Upper lobe of left lung (tissue), 6 donors: ENCODE measurements at places on chromosomes 2 and 18. TPM values are rescaled to one million over a fixed set of nuclear protein-coding genes. Genes with fewer than 3 reads are reported as not detected.

- H3K4me3 ChIP-seq, result no peak overlapping the region
- no peak overlapping the region for H3K27ac ChIP-seq
- H3K4me1 ChIP-seq, result no peaks in the 10 kb centered on the region
- DNase-seq, result no peak
- no peaks in the 10 kb centered on the region for H3K27me3 ChIP-seq
Measured at GRCh38 chr18:13703899-13704298, 22.5 kb downstream of the FAM210A start.

DNA sequence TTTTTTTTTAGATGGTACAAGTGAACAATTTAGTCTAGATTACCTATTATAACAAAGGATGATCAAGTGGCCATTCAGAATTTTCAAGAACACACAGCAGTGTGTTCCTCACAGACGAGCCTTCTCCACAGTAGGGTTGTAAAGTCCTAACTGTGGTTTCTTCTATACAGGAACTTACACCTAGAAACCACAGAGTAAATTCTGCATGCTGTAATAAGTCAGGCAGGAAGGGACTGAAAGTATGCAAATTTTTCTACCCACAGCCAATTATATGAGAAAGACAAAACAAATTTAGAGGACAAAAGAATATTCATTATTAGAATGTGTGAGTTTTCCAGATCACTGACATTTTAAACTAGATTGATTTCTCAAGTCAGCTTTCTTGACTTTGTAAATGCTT lies 99.5 kb downstream of the RBMS1 start:
- no peaks in the 10 kb centered on the region for H3K27me3 ChIP-seq
- H3K27ac ChIP-seq, result no peak overlapping the region
- no peaks in the 10 kb centered on the region for H3K36me3 ChIP-seq
- H3K4me1 ChIP-seq, result peaks cover 72% of the 10 kb centered on the region
- no peak for DNase-seq

DNA sequence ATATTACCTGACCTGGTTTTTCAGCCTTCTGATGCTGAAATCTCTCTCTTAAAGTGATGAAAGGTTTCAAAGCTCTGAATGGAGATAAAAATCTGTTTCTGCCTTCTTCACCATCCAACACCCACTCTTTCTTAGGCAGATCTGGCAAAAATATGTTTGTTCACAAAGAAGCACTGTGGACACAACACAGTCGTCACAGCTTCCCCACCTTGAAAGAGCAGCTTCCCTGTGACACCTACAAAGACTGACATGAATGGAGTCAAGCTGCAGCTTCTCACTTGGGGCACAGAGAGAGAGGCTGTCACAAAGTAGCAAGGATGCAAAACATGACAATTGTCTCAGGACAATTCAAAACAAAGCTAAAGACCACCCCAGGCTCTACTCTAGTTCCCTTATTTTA lies 86.5 kb downstream of the ICOS start:
- H3K4me1 ChIP-seq, result peaks cover 5% of the 10 kb centered on the region
- H3K4me3 ChIP-seq, result no peak overlapping the region
- H3K36me3 ChIP-seq, result no peaks in the 10 kb centered on the region

DNA sequence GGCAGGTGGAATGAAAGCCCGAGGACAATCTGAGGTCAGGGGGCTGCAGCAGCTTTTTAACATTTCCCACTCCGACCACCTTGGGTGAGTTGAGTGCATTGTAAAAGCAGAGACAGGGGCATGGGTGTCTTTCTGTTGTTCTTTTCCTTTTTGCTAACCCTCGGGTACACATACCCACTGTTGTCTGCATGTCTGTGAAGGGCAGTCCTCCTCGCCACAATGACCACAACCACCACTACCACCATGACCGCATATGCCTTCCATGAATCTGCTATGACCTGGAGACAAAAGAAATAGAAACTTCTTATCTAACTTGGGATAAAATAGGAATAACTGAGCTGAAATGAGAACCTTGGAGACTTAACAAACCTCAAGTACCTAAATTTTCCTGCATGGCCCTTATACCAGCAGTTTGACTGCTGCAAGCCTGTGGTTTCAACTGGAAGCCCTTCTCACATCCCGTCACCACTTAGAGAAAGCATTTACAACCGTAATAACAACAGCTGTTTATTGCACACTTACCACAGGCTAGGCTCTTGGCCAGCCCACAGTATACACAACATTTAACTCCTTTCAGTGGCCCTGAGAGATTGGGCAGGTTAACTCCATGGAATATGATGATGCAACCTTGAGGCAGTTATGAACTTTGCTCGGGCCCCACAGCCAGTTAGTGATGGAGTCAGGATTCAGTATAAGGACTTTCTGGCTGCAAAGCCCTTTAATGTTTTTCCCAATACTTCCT lies 80.3 kb downstream of the GYPC start:
- no peaks in the 10 kb centered on the region for H3K36me3 ChIP-seq
- H3K4me3 ChIP-seq, result no peak overlapping the region
- no peak for DNase-seq
- H3K4me1 ChIP-seq, result no peaks in the 10 kb centered on the region

- no peaks in the 10 kb centered on the region for H3K27me3 ChIP-seq
- DNase-seq, result no peak
- H3K27ac ChIP-seq, result no peak overlapping the region
- H3K4me3 ChIP-seq, result no peak overlapping the region
- H3K36me3 ChIP-seq, result no peaks in the 10 kb centered on the region
Measured at GRCh38 chr2:167637741-167638140, 609.7 kb downstream of the STK39 start.

DNA sequence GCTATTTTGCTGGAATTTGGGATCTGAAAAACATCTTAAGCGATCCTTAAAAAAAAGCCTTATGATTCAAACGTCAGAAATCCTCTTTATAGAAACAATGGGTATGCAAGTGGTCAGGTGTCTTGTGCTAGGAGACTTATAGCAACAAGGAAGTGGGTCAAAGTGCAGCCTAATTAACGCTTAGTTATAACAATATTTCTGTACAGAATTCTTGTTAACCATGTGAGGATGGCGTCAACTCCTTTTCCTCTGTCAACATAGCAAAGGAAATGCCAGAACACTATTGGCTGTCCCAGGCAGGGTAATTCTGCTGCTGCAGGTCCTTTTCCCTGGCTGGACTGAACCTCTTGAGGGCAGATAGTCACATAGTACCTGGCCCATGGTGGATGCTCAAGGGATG lies 189.4 kb downstream of the MSH2 start:
- H3K4me3 ChIP-seq, result no peak overlapping the region
- no peaks in the 10 kb centered on the region for H3K36me3 ChIP-seq
- no peak overlapping the region for H3K27ac ChIP-seq
- H3K4me1 ChIP-seq, result no peaks in the 10 kb centered on the region
- no peak for DNase-seq

DNA sequence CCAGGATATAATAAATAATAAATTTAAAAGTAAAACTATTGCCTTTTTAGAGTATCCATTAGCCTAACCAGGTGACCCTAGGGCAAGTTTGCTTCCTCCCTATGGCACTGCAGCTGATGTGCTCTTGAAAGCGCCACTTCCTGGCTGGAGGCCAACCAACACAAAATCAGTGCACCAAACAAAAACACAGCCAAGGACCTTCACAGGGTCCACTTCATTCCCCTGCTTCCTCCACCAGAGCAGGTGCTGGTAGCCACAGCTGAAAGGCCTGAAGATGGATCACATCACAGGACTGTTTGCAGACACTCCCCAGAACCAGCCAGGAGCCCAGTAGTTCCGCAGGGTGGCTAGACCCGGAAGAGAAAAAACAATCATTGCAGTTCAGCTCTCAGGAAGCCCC lies 108.8 kb downstream of the TWIST2 start:
- no peak for DNase-seq
- H3K27ac ChIP-seq, result no peak overlapping the region
- no peaks in the 10 kb centered on the region for H3K27me3 ChIP-seq

DNA sequence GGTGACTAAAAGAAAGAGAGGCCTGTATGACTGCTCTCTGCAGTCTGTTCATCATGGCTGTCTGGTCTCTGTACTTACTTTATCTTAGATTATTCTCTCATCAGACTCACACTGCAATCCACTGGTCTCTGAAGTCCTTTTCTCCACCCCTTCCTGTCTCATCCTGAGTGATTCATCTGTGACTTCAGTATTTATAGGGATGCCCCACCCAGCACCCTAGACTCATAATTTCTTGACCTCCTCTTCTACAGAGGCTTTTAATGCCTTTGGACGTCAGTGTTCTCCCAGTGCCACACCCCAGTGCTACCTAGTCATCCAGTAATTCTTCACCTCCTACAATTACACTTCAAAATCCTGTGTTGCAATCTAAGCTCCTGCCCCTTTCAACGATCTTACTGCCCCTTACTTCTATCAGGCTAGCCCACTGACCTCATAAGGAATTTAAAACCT lies 14.9 kb upstream of the ITPRID2 start:
- no peak overlapping the region for H3K4me3 ChIP-seq
- H3K4me1 ChIP-seq, result no peaks in the 10 kb centered on the region
- no peaks in the 10 kb centered on the region for H3K27me3 ChIP-seq
- H3K36me3 ChIP-seq, result no peaks in the 10 kb centered on the region
- no peak overlapping the region for H3K27ac ChIP-seq

DNA sequence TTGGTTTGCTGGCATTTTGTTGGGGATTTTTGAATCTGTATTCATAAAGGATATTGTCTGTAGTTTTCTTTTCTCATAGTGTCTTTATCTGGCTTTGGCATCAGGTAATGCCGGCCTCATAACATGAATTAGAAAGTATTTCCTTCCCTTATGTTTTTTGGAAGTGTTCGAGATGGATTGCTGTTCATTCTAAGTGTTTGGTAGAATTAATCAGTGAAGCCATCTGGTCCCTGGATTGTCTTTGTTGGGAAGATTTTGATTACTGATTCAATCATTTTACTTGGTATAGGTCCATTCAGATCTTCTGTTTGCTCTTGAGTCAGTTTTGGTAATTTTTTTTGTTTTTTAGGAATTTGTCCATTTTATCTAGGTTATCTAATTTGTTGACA lies 22.3 kb downstream of the KIAA1328 start:
- H3K27ac ChIP-seq, result no peak overlapping the region
- H3K27me3 ChIP-seq, result no peaks in the 10 kb centered on the region
- no peaks in the 10 kb centered on the region for H3K4me1 ChIP-seq
- no peak for DNase-seq
- H3K36me3 ChIP-seq, result peaks cover 3% of the 10 kb centered on the region
- no peak overlapping the region for H3K4me3 ChIP-seq

- H3K27me3 ChIP-seq, result no peaks in the 10 kb centered on the region
- no peak overlapping the region for H3K4me3 ChIP-seq
- no peaks in the 10 kb centered on the region for H3K36me3 ChIP-seq
- peaks cover 7% of the 10 kb centered on the region for H3K4me1 ChIP-seq
- no peak for DNase-seq
- H3K27ac ChIP-seq, result no peak overlapping the region
Measured at GRCh38 chr2:174605687-174606086, 8.1 kb upstream of the WIPF1 start.

GRCh38 chr2:65382776-65383357 lies 49.5 kb downstream of the SPRED2 start:
- H3K36me3 ChIP-seq, result no peaks in the 10 kb centered on the region
- H3K27ac ChIP-seq, result peak overlapping the region; percentile 80
- H3K4me1 ChIP-seq, result peaks cover 69% of the 10 kb centered on the region

- H3K4me1 ChIP-seq, result peaks cover 5% of the 10 kb centered on the region
- DNase-seq, result no peak
- H3K36me3 ChIP-seq, result no peaks in the 10 kb centered on the region
- no peak overlapping the region for H3K4me3 ChIP-seq
Measured at GRCh38 chr18:26526966-26527234, 21.5 kb downstream of the KCTD1 start.

- no peaks in the 10 kb centered on the region for H3K27me3 ChIP-seq
- peaks cover 19% of the 10 kb centered on the region for H3K4me1 ChIP-seq
- H3K4me3 ChIP-seq, result no peak overlapping the region
Measured at GRCh38 chr18:8084160-8084559, 517.0 kb downstream of the PTPRM start.

- no peak overlapping the region for H3K4me3 ChIP-seq
- no peaks in the 10 kb centered on the region for H3K36me3 ChIP-seq
- no peak for DNase-seq
Measured at GRCh38 chr2:71001981-71002570, 7.4 kb upstream of the TEX261 start.

DNA sequence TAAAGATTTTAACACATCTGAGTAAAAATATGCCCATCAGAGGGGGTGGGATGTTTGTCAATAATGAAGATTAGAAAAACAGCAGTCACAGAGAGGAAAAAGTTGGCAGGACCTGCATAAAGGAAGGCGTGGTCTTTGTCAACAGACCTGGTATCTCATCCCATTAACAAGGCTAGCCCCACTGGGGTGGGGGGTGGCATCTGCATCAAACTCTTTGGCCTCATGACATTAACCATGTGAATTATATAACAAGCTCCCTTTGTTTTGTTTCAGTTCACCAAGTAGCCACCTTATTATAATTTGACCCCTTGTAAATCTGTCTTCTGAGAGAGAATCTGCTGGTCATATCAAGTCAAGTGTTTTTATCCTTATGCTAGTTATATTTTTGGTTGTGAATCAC lies 28.8 kb downstream of the NEMP2 start:
- no peak overlapping the region for H3K4me3 ChIP-seq
- no peak overlapping the region for H3K27ac ChIP-seq
- DNase-seq, result no peak
- no peaks in the 10 kb centered on the region for H3K27me3 ChIP-seq
- peaks cover 11% of the 10 kb centered on the region for H3K4me1 ChIP-seq

GRCh38 chr2:119230219-119231185 lies 6.9 kb downstream of the STEAP3 start:
- no peaks in the 10 kb centered on the region for H3K36me3 ChIP-seq
- no peak overlapping the region for H3K4me3 ChIP-seq
- H3K27ac ChIP-seq, result no peak overlapping the region

DNA sequence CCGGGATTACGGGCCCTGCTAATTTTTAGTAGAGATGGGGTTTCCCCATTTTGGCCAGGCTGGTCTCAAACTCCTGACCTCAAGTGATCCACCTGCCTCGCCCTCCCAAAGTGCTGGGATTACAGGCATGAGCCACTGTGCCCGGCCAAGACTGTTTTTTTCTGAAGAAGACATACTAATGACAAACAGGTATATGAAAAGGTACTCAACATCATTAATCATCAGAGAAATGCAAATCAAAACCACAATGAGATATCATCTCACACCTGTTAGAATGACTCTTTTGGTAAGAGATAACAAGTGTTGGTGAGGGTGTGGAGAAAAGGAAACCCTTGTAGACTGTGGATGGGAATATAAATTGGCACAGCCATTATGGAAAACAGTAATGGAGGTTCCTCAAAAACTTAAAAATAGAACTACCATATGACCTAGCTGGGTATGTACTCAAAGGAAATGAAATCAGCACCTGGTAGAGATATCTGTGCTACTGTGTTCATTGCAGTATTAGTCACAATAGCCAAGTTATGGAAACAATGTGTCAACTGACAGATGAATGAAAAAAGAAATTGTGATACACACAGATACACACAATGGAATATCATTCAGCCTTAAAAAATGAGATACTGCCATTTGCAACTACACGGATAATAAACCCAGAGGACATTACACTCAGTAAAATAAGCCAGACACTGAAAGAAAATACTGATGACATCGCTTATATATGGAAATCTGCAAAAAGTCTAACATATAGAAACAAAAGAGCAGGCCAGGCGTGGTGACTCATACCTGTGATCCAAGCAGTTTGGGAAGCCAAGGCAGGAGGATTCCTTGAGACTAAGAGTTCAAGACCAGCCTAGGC lies 20.8 kb downstream of the SOS1 start:
- no peak overlapping the region for H3K4me3 ChIP-seq
- DNase-seq, result no peak
- H3K4me1 ChIP-seq, result peaks cover 8% of the 10 kb centered on the region
- H3K36me3 ChIP-seq, result no peaks in the 10 kb centered on the region
- H3K27ac ChIP-seq, result no peak overlapping the region

Gene AMMECR1L
- total RNA-seq, result 15.4 TPM

Gene CNDP1
- total RNA-seq, result not detected

Gene HS1BP3
- total RNA-seq, result 43.2 TPM

Gene RAB1A
- 98.0 TPM for total RNA-seq

Gene CKAP2L
- 2.3 TPM for total RNA-seq
